ENCODE measurements at places on chromosomes 7 and 10. TPM values are rescaled to one million over a fixed set of nuclear protein-coding genes. Genes with fewer than 3 reads are reported as not detected.

RARRES2 gene
- 156 TPM for total RNA-seq

TSPAN15 gene
- total RNA-seq, result 65.0 TPM

C10orf62 gene
- not detected for total RNA-seq

PNLIPRP3 gene
- 0.29 TPM for total RNA-seq

DNA sequence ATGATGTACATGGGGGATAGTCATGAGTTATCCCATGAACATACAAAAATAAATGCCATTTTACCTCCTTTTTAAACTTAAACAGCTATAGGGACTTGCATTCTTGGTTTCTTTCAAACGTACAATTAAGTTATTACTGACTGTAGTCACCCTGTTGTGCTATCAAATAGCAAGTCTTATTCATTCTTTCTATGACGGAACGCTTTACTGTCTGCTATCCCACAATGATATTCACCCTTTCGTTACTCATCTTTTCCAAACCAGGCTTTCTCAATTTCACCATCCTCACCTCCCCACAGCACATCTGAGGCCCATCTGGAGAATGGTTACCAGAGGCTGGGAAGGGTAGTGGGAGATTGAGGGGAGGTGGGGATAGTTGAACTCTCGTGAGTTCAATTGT, 218.8 kb downstream of the PHF14 start:
- H3K4me3 ChIP-seq, result peak overlapping the region; percentile 55
- no peaks in the 10 kb centered on the region for H3K36me3 ChIP-seq
- H3K4me1 ChIP-seq, result no peaks in the 10 kb centered on the region
